ENCODE measurements at places on chromosomes 5 and 9.

DNA sequence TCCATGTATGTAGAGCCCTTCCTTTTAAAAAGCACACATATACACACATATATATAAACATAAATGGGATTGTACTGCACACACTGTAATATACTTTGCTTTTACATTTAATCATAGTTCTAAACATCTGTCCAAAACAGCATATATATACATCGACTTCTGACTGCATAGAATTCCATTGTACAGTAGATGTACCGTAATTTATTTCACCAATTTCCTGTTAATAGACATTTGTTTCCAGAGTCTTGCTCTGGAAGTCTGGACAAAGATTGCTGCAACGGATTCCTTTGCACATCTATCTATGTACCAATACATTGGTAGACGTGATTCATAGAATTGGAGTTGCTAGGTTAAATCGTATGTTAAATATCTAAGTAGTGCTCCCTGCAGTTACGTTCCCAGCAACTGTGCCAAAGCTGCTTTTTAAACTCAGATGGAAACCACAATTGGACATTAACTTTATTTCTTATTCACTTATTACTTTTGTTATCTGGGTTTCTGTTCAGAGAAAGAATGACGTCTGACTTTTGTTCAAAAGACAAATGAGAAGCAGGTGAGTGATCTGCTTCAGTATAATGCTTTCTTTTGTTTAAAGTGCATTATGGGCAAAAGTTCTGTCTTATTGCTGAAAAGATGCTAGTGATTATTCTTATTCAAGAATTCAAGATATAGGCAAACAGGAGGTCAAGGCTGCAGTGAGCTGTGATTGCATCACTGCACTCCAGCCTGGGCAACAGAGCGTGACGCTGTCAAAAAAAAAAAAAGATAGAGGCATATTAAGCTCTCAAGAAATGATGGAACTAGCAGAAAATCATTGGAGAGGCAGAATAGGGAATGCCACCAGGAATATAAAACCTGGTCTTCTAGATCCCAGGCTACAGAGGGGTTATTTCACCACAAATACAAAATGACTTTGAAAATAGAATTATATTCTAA is 138.2 kb downstream of the FGF1 start:
- no peak for DNase-seq

DNA sequence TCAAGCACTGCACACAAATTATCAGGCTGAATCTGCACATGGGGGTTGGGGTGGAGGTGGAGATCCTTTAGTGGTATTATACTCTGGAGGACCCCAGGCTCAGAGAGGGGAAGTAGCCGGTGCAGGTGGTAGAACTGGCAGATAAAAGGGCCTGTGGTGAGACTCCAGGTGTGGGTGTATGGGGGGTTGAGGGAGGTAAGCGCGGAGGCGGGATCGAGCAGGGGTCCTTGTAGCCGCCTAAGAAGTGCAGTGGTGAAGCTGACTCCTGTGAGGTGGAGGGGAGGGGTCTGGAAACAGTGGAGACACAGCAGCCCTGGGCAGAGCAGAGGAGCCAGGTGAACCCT is 841 bp downstream of the ACSL6 start:
- no peak for DNase-seq

- DNase-seq, result peak; percentile 5
These were observed 36.6 kb upstream of the FBXL7 start for GRCh38 chr5:15463231-15463980.

DNA sequence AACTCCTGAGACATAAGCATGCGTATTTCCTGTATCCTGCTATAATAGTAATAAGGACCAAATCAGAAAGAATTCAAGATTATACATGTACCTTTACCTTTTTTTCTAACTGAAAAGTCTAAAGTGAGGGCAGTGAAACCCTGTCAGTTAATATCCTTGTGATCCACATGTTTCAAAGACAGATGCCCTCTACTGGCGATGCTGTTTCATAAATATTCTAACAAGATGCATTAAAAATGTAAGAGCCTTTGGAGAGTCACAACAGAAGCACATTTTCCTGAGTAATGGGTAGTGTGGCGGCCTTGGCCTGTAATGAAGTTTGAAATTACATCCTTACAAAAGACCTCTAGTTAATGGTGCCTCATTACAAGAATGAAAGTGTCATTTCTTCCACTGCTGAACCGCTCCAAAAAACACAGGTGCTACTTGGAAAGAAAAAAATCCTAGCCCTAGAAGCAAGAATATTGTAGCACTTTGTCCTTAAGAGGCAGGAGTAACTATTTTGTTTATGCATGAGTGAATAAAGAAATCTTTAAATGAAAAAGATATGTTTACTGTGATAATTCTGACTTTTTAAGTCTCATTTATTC is 232.6 kb downstream of the EPB41L4A start:
- no peak for DNase-seq

GRCh38 chr9:78400496-78400895 is 103.6 kb downstream of the PSAT1 start:
- no peak for DNase-seq

DNA sequence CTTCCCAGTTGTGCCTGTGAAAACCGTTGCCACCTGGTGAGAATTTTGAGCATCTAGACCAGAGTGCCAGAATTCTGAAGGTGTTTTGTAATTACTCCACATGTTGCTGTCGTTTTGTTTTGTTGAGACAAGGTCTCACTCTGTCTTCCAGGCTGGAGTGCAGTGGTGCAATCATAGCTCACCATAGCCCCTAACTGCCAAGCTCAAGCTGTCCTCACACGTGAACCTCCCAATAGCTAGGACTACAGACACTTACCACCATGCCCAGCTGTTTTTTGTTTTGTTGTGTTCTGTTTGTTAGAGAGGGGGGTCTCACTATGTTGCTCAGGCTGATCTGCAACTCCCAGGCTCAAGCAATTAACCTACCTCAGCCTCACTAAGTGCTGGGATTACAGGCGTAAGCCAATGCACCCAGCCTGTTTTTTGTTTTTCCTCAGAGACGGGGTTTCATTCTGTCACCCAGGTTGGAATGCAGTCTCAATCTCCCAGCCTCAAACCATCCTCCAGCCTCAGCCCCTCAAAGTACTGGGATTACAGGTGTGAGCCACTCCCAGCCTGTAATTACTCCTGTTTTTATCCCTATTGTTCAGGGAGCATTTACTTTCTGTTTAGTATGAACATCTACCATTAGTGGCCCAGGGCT is 121.1 kb upstream of the DMRT1 start:
- DNase-seq, result no peak

DNA sequence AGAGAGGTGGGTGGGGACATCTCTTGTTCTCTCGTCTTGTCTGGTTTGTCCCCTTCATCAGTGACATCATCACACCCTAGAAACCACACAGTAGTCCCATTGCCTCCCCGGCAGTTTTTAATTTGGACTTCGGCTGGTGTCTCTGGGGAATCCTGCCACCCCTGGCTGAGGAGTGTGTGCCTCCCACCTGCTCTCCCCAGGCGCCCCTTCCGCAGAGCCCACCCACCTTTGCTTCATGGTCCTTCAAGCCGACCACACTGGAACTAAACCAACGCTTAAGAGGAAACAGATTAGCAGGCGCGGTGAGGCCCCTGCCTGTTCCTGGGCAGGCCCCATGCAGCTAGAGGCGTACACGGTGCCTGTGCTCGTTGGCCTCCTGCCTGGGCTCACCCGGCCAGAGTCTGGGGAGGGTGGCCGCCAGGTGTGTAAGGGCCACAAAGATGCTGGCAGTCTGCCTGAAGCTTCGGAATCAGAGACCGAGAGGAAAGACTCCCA is 107.6 kb upstream of the SPRY4 start:
- DNase-seq, result no peak

DNA sequence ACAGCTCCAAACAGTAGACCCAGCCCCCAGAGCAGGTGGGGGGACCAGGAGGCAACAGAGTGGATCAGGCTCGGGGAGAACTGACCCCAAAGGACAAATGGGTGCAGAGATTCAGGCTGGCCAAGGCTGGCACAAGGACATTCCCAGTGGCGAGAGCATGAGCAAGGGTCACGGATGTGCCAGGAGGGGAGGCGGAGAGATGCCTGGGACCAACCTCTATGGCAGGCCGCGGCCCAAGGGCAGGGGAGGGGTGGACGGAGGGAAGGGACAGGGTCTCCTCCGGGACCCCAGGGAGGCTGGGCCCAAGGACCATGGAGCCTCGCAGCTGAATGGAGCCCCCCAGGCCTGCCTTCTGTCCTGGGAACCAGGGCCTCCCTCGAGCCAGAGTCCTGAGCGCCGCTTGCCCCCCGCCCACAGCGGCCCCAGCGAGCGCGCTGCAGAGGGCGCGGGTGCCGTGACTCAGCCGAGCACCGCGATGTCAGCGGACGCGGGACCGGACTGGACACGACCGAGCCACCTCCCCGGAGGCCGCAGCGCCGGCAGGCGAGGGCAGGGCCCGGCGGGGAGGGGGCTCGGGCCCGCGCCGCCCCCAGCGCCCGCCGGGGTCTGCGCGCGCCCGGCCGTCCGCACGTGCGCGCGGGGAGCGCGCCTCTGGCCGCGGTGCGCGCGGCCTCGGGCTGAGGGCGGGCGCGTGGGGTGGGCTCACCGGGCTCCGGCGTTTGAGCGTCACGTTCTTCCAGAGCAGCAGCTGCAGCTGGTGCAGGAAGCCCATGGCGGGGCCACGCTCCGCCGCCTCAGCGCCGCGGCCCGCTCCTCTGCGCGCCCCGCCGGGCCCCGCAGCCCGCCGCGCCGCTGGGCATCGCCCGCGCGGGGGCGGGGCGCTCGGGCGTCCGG is at the start of gene ABCA2:
Gene ABCA2, minus strand, starts transcription at position 869 of the 894 bp plus-strand sequence. Its CDS starts 97 bp downstream, at position 772.
- DNase-seq, result no peak

DNA sequence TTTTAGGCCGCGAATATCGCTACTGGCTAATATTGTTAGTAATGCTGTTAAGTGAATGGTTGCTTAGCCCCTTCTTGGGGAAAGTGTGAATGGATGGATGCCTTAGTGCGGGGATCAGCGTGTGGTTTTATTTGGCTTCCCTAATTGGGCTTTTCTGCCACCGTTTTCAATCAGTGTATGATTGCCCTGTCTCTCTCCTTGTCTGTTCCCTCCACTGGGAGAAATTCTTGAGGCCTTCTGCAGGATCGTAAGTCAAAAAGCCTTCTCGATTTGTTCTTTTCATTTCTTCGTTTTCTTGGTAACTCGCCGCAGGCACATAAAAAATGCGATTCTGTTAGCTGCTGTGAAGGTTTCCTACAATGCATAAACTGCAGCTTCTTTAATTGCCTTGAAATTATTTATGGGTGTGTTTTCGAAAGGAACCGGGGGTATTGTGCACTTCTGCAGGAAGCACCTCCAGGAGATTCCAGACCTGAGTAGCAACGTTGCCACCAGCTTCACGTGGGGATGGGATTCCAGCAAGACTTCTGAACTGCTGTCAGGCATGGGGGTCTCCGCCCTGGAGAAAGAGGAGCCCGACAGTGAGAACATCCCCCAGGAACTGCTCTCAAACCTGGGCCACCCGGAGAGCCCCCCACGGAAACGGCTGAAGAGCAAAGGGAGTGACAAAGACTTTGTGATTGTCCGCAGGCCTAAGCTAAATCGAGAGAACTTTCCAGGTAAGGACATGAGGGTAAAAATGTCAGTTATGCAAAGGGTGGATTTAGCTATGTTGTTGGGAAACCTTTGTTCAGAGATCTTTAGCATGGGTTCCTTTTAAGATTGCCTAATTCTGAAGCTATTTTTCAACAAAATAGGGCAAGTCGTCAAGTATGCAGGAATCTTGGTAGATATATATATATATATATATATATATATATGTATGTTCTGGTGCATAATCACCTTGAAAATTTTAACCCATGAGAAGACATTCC is 700 bp downstream of the SKP2 start:
- DNase-seq, result no peak

- DNase-seq, result no peak
These were observed 1.4 kb downstream of the STING1 start for GRCh38 chr5:139481122-139481533.

- DNase-seq, result no peak
These were observed 190.0 kb upstream of the S1PR3 start for GRCh38 chr9:88801214-88801796.

- DNase-seq, result no peak
These were observed 47.0 kb downstream of the SCAMP1 start for GRCh38 chr5:78407458-78407857.

- DNase-seq, result no peak
These were observed 37.7 kb downstream of the NEUROG1 start for GRCh38 chr5:135497971-135498636.

DNA sequence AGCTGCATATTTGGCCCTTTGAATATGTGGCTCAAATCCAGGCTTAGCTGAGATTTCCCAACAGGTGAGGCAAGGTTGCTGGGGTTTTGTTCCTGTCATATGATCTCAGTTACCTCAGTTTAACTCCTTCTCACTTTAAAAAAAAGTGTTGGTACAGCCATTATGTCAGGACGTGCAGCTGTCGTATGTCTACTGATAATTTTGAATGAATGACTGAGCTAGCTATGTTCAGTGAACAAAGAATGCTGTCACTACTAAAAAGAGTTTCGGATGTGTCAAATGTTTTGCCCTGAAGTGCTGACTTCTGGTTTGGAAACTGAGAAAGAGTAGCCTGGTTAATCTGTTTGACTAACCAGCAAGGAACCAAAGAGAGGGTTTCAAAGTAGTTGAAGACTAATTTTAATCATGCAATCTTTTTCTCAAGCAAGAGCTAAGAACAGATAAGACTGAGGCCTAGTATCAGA is 106.3 kb upstream of the NR3C1 start:
- DNase-seq, result no peak

GRCh38 chr5:14851597-14851996 is 20.0 kb downstream of the ANKH start:
- no peak for DNase-seq

GRCh38 chr5:43623048-43623680 is 20.2 kb downstream of the NNT start:
- DNase-seq, result no peak

GRCh38 chr9:32884482-32884881 is 101.1 kb downstream of the TMEM215 start:
- no peak for DNase-seq

- no peak for DNase-seq
These were observed 272.8 kb downstream of the GAS1 start for GRCh38 chr9:86674487-86674886.

DNA sequence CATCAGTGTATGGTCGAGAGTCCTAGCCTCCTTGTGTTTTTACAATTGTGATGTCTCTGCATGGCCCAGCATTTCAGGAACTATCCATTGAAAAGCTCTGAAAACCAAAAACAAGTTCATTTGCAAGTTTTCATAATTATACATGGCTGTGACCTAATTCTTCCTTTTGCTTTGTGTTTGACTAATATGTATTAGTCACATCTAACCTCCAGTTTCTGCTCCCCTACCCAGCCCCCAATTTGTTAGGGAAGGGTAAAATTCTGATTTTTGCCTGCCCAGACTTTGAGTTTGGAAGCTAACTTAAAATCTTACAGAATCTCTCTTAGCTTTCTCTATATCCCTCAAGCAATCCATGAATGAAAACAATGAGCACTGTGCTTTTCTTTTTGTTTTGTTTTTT is 128.2 kb upstream of the SEMA6A start:
- no peak for DNase-seq

DNA sequence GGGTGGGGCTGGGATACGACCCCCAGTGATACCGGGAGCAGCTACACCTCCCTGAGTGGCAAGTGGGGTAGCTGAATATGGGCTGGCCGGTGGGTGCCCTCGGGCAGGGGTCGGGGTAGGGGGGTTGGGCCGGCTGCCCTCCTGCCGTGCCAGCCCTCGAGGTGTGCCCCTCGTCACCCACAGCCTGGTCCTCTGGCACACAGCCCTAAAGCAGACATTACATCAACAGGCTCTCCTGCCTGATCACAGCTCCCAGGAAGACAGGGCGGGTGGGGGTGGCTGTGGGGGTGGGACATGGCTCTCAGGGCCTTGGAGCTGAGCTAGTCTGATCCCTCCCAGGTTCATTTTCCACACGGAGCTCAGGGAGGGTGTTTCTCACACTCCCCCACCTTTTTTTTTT is 23.2 kb downstream of the FBXW5 start:
- no peak for DNase-seq

Data from fibroblast of skin of left biceps (primary cell).